ENCODE measurements at places on chromosomes 1 and 21. TPM values are rescaled to one million over a fixed set of nuclear protein-coding genes. Genes with fewer than 3 reads are reported as not detected.

ORC1 gene
- total RNA-seq, result 0.09 TPM

HSF2BP gene
- total RNA-seq, result 0.39 TPM

LRRC41 gene
- 40.5 TPM for total RNA-seq

CHAF1B gene
- total RNA-seq, result 0.72 TPM

TNFAIP8L2 gene
- total RNA-seq, result 0.41 TPM

ANGPTL1 gene
- 35.2 TPM for total RNA-seq

PTPRF gene
- total RNA-seq, result 4.1 TPM

OR2L13 gene
- not detected for total RNA-seq

MIGA1 gene
- 10.7 TPM for total RNA-seq

CASQ2 gene
- 1,479 TPM for total RNA-seq

SLC1A7 gene
- 0.37 TPM for total RNA-seq

NUCKS1 gene
- 212 TPM for total RNA-seq

HLX gene
- total RNA-seq, result 9.2 TPM

MX2 gene
- 3.9 TPM for total RNA-seq

ARHGEF19 gene
- total RNA-seq, result 1.9 TPM

EPS15 gene
- 58.9 TPM for total RNA-seq

ZP4 gene
- total RNA-seq, result not detected

CYP2J2 gene
- total RNA-seq, result 205 TPM

CLIC6 gene
- total RNA-seq, result 4.2 TPM

VAMP4 gene
- total RNA-seq, result 10.1 TPM

HSD3B1 gene
- not detected for total RNA-seq

KDM5B gene
- 12.6 TPM for total RNA-seq

MAN1C1 gene
- total RNA-seq, result 13.6 TPM

RBP7 gene
- total RNA-seq, result 28.5 TPM

PGLYRP4 gene
- total RNA-seq, result not detected

PROK1 gene
- 0.17 TPM for total RNA-seq

AMPD1 gene
- not detected for total RNA-seq

TDRD5 gene
- total RNA-seq, result not detected

CYB5RL gene
- total RNA-seq, result 7.5 TPM

CD1D gene
- 1.3 TPM for total RNA-seq

TCHHL1 gene
- total RNA-seq, result not detected

RBM11 gene
- 0.21 TPM for total RNA-seq

WDR64 gene
- 0.59 TPM for total RNA-seq

VWA5B1 gene
- not detected for total RNA-seq

SPAG17 gene
- not detected for total RNA-seq

RAB3B gene
- total RNA-seq, result not detected

DNAH14 gene
- total RNA-seq, result 3.5 TPM

SPSB1 gene
- 16.5 TPM for total RNA-seq

C4BPB gene
- total RNA-seq, result 0.57 TPM

OR6N1 gene
- total RNA-seq, result not detected

IL6R gene
- total RNA-seq, result 8.1 TPM

NUDT4B gene
- 0.53 TPM for total RNA-seq

All from heart right ventricle (tissue), 16 donors.